ENCODE measurements at places on chromosomes 12 and 14. TPM values are rescaled to one million over a fixed set of nuclear protein-coding genes. Genes with fewer than 3 reads are reported as not detected.

TAS2R8 gene
- total RNA-seq, result 0.09 TPM

LRRC74A gene
- not detected for total RNA-seq

CLEC2A gene
- total RNA-seq, result not detected

DIO2 gene
- total RNA-seq, result 2.7 TPM

SLC17A8 gene
- not detected for total RNA-seq

SPTB gene
- under 0.01 TPM for total RNA-seq

SRRM4 gene
- total RNA-seq, result not detected

CLEC6A gene
- not detected for total RNA-seq

DAO gene
- total RNA-seq, result not detected

METTL17 gene
- 24.5 TPM for total RNA-seq

MANSC4 gene
- total RNA-seq, result not detected

TAS2R20 gene
- total RNA-seq, result 1.9 TPM
